ENCODE measurements at places on chromosomes 1 and 21.

DNA sequence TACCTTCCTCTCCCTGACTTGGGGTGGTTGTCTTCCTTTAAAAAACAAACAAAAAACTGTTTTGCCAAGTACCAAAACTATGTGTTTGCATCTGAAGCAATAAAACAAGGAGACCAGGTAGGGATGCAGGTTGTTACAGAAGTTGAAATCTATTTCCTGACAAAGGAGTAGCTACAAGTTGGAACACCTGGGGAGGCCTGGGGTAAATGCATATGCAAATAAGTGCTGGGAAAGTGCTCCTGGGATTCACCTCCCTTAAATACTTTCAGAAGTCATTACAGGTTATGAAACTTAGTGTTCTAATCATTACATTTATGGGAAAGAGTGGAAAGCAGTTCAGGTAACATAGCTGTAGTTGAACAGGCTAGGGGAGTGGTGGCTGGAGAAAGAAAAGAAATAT is 1.9 kb upstream of the TSNAX start:
- DNase-seq: no peak

GRCh38 chr21:38114717-38115333 is 142.0 kb upstream of the KCNJ15 start:
- DNase-seq: no peak

DNA sequence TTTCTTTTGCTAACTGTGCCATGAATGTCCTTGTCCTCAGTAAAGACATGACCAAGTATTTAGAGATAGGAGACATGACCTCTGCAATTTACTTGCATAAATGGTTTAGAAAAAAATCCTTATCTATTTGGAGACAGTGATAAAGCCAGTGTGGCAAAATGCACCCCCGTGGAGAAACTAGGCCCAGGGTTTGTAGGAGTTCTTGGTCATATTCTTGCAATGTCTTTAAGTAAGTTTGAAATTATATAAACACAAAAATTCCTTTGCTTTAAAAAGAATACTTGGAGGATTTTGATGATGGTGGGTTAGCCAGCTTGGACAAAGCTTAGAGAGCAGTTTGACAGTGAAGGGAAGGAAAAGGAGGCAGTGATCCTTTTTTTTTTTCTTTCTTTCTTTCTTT is 101.9 kb upstream of the SLC45A1 start:
- no peak for DNase-seq

DNA sequence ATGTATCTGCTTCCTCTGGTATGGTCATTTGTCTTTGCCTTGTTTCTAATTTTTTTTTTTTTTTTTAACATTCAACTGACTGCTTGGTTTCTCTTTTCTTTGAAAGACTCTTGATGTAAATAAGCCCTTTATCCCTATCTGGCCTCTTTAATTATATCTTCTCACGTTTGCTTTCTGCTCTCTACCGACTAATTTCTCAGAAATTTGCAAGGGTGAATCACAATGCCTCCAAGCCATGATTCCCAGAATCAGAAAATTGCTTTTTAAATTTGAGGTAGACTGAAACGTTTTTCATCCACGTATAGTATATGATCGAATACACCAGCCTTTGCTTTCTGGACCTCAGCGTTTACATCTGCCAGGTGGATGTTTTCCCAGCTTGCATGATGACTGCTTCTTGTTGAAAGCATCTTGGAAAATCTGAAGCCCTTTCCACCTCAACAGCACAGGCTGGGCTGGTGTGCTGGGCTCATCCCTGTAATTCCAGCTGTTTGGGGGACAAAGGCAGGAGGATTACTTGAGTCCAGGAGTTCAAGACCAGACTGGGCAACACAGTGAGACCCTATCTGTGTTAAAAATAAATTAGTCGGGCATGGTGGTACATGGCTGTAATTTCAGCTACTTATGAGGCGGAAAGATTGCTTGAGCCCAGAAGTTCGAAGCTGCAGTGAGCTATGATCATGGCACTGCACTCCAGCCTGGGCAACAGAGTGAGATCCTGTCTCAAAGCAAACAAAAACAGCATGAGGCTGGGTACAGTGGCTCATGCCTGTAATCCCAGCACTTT is 35.0 kb upstream of the GPR137B start:
- DNase-seq: no peak

- no peak for DNase-seq
Observed at GRCh38 chr1:46483589-46483988, 6.0 kb upstream of the DMBX1 start.
